ENCODE measurements at places on chromosomes 4 and X.

GRCh38 chrX:71621603-71622002 is 3.3 kb upstream of the CXCR3 start:
- DNase-seq = no peak

- peak; percentile 17 for DNase-seq
Measured at GRCh38 chr4:123397144-123398065, 810 bp downstream of the SPRY1 start.

DNA sequence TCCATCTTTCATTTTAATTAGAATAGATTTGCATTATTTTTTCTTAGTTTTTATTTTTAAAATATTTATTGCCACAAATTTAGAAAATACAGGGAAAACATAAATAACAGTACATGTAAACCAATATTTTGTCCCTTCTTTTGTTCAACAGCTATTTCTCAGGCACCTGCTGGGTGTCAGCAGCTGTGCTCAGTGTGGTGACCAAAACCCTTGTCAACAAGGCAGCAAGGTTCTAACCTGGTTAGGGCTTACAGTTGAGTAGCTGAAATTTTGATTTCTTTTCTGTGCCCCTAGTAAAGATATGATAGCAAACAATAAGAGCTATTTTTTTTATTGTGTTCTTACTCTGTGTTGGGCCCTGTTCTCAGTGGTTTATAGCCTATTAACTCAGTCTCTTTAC is 128.1 kb downstream of the PTTG2 start:
- no peak for DNase-seq

GRCh38 chr4:142809559-142809958 is 36.5 kb downstream of the INPP4B start:
- no peak for DNase-seq

GRCh38 chr4:3517731-3518510 is 14.3 kb downstream of the LRPAP1 start:
- DNase-seq = no peak
